Osteoblast (primary cell): ENCODE measurements at places on chromosomes 2 and 18. TPM values are rescaled to one million over a fixed set of nuclear protein-coding genes. Genes with fewer than 3 reads are reported as not detected.

- no peak for DNase-seq
These were observed 183.1 kb downstream of the MYCN start for GRCh38 chr2:16123421-16123820.

CHRNG gene
- not detected in 2 replicates for total RNA-seq

DNA sequence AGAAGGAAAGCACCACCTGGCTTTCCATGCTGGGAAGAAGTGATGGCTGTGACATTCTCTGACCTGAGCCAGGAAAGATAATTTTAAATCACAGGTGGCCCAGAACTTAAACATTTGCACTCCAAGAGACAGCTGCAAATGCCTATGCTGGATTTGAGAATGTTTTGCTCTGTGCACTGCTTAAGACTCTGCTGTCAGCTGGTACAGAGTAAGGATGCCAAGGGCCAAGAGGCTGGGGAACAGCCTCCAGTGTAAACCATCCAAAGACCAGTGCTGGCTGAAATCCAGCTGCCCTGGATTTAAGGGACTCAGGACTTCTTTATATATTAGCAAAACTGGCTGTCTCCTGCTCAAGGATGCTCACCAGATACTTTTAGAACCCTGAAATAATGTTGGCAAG, 3.9 kb downstream of the HOXD8 start:
- peak; percentile 83 for DNase-seq

ICOS gene
- not detected in 2 replicates for total RNA-seq

- DNase-seq: no peak
These were observed 464.5 kb downstream of the THSD7B start for GRCh38 chr2:137229834-137230233.

GRCh38 chr2:189022492-189022891, 48.3 kb downstream of the COL3A1 start:
- DNase-seq: no peak

DNA sequence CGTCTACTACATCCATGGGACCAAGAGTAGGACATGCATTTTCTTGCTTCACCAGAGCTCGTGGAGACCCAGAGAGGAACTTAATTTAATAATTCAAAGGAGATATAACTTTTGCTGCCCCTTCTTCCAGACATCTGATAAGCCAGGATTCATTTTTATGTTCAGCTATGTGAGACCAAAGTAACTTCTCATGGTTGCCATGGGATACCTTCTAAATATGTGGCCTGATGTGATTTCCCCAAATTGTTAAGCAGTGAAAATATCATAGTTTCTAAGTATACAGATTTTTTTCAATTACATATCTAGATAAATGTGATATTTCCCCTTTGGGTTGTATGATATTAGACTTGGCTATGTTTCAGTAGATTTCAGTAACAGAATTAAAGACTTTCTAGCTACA, 185.5 kb upstream of the FN1 start:
- DNase-seq: no peak

DNA sequence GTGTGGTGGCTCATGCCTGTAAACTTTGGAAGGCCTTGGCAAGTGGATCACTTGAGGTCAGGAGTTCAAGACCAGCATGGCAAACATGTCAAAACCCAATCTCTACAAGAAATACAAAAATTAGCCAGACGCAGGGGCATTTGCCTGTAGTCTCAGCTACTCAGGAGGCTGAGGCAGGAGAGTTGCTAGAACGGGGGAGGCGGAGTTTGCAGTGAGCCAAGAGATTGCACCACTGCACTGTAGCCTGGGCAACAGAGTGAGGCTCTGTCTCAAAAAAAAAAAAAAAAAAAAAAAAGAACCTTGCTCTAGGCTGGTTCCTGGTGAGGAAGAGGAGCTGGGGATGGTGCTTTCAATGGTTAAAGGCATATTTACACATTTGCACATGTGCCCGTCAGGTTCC, 129.4 kb downstream of the LYPD6B start:
- DNase-seq: no peak

DNA sequence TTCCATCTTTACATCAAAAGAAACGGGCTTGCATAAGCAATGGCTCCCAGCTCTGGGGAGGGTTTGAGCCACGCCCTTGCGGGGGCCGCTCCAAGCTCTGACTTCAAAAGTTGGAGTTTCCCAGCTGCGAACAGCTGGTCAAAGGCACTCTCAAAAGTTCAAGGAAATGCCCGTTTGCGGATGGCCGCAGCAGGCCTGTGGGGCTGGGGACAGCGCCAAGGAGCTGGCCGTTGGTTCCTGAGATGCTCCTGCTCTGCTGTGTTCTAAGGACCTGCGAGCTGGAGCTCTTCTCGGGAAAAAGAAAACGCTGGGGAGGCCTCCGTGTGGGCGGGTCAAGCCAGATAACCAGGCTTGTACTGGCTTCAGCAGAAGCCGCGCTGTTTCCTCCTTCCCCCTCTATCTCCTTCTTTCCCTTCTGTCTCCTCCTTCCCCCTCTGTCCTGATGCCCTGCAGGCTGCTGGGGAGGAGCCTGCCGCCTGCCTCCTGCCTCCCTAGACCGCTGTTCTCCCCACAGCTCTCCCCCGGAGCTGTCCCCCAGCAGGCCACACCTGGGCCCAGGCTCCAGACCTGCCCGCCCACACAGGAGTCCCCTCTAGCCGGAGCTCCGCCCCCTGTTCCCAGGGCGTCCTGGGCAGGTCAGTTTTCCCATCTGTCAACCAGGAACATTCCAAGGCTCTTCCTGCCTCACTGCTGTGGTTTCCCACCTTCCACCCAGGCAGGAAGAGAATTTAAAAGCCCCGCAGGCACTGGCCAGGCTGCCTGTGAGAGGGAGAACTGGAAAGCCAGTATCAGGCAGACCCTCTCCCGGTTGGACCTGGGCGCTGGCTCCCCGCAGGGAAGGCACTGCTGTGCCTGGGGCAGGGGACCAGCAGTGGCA, 14.1 kb downstream of the KLF11 start:
- peak; percentile 96 for DNase-seq

DNA sequence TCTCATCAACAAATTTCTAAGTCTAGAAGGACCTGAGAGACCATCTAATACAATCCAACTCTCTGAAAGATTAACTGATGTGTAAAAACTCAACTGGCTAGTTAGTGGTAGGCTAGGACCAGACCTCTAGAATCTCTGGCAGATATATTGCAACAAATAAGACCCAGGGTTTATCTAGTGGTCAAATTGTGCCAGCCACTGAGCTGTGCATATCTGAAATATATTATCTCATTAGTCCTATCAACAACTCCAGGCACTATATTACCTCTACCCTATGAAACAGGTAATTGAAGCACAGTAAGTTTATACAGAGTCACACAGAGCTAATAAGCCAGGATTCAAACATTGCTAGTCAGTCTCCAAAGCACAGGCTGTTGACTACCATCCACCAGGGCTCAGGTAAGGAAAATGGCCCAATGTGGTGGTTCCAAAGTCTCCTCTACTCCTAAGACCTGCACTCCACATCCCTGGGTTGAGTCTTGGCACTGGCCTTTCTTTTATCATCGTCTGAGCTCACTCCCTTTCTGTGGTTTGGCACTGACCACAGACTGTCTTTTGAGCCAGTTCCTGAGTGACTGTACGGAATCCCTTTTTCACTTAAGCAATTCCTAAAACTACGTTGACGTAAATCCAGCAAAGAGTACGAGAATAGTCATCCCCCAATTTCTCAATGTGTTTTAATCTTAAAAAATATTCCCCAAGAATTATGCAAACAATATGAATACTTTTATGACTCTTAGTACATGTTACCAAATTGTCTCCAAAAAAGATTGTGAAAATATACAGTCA, 11.9 kb upstream of the PID1 start:
- DNase-seq: peak; percentile 55

- DNase-seq: peak; percentile 68
These were observed 121.4 kb upstream of the MAP3K20 start for GRCh38 chr2:172953970-172954852.

GRCh38 chr2:30670453-30670852, 136.8 kb downstream of the CAPN13 start:
- DNase-seq: no peak

PLGLB1 gene
- total RNA-seq: 1.8 and 2.9 TPM in 2 replicates

RNF149 gene
- total RNA-seq: 70.1 and 73.1 TPM in 2 replicates

CACNB4 gene
- 2.4 and 4.3 TPM in 2 replicates for total RNA-seq

GRCh38 chr2:118265873-118266455, 177.7 kb downstream of the INSIG2 start:
- peak; percentile 72 for DNase-seq

NDUFS1 gene
- total RNA-seq: 86.6 and 98.4 TPM in 2 replicates

- no peak for DNase-seq
These were observed 128.0 kb upstream of the GYPC start for GRCh38 chr2:126527836-126528490.

GRCh38 chr2:4174796-4175195, 471.4 kb downstream of the DCDC2C start:
- no peak for DNase-seq

DNA sequence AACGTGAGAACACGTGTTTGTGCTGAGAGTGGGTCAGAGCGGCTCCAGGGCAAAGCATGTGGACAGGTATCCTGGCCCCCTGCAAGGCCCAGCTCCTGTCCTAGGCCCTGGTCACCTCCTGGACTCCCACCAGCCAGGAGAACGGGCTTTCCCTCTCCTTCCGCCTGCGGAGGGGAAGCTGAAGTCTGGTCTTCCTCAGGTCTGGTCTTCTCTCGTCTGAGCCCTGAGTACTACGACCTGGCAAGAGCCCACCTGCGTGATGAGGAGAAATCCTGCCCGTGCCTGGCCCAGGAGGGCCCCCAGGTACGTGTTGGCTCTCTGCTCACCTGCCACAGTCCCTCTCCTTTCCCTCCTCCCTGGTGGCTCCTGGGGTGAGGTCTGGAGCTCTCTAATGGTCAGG, 963 bp downstream of the GNLY start:
- DNase-seq: no peak

DNA sequence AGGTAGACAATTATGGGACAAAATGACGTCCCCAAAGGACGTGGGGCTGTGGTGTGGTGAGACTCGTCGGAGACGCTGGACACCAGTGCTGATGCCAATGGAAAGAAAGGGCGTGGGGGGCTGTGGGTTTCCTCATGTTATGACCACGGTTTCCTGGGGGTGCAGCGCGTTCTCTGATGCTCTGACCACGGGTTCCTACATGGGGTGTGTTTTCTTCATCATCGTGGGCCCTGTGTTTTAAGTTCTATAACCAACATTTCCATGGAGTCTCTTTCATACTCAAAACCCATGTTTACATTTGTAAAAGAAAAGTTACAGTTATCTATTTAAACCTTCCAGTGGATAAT, 141.6 kb downstream of the RTP5 start:
- no peak for DNase-seq

GRCh38 chr2:44326548-44327264, 34.6 kb downstream of the PREPL start:
- no peak for DNase-seq

- no peak for DNase-seq
These were observed 456.3 kb upstream of the MYT1L start for GRCh38 chr2:2787301-2787907.

- no peak for DNase-seq
These were observed 7.6 kb downstream of the NBAS start for GRCh38 chr2:15553519-15553918.

GRCh38 chr18:68713796-68714195, 1.1 kb downstream of the TMX3 start:
- no peak for DNase-seq

GRCh38 chr2:187078297-187078696, 229.3 kb upstream of the ZSWIM2 start:
- DNase-seq: peak; percentile 19

DNA sequence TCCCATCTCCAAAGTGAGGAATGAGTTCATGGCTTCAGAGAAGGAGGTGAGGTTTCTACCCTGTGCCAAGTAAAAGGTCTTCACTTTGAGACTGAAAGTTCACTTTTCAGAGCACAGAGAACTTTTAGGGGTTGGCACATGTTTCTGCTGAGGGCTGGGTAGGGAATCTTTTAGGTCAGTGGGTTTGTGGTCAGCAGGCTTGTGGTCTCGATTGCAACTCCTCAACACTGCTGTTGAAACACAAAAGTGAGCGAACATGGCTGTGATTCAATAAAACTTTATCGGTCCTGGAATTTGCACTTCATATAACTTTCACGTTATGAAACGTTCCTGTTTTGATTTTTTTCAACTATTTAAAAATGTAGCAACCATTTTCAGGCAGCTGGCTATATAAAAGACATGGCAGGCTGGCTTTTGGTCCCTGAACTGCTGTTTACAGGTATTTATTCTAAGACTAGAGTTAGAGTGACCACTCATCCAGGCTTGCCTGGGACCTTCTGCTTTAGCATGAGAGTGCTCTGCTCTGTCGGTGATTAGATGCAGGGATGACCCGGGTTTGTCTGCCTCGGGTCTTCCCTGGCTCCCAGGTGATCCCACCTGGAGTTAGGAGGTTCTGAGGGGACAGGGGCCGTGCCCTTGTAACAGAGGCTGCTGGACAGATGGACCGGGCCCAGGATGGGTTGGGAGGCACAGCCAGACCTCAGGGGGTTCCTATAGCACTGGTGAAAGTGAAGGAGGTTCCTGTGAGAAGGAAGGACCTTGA, 62.7 kb upstream of the TAF1B start:
- DNase-seq: no peak

UGT1A10 gene
- not detected in 2 replicates for total RNA-seq

- no peak for DNase-seq
These were observed 22.4 kb upstream of the PMAIP1 start for GRCh38 chr18:59877361-59877760.

- DNase-seq: no peak
These were observed 121.8 kb downstream of the DSC3 start for GRCh38 chr18:30920757-30921156.

- DNase-seq: no peak
These were observed 77.1 kb downstream of the CMPK2 start for GRCh38 chr2:6788614-6789013.

WIPF1 gene
- total RNA-seq: 17.7 and 18.0 TPM in 2 replicates

- DNase-seq: no peak
These were observed 10.2 kb downstream of the IL1F10 start for GRCh38 chr2:113077921-113078320.

- no peak for DNase-seq
These were observed 55.6 kb upstream of the FZD5 start for GRCh38 chr2:207825045-207825954.

DNA sequence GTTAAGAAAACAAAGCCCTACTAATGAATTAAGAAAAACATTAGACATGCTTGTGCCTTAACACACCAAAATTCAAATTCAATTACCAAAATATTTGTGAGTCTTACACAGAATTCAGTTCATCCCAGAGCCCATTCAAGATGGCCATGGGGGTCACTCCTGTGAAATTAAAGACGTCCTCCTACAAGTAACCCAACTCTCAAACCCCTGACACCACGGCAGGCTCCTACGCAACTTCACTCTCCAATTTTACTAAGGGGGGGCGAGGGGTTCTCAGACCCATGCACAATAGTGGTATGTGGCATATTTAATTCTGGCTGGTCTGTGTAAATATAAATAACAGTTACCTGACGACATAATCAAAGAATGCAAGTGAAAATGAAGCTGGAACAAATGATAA, 5.0 kb downstream of the ZNF516 start:
- peak; percentile 38 for DNase-seq
